Mesenchymal stem cell (in vitro differentiated cells and primary cell): ENCODE measurements at places on chromosomes 6 and 20.

DNA sequence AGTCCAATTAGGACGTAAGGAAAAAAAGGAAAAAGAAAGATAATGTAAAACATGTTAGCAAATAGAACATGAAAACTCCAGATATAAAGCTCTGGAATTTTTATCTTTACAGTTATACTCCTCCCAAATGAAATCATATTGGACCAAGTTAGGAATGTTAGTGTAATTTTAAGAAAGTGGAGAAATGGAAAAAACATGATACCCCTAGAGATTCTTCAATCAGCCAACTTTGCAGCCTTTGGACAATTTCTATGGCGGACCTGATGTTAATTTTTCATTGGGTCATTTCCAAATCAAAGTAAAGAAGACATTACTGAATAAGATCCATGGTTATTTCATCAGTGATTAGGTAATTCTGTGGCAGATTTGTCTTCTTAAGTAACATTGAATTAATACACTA, 748.7 kb downstream of the RFPL4B start:
- no peak for DNase-seq

GRCh38 chr20:1741309-1742048, 83.9 kb upstream of the SIRPG start:
- DNase-seq: no peak

DNA sequence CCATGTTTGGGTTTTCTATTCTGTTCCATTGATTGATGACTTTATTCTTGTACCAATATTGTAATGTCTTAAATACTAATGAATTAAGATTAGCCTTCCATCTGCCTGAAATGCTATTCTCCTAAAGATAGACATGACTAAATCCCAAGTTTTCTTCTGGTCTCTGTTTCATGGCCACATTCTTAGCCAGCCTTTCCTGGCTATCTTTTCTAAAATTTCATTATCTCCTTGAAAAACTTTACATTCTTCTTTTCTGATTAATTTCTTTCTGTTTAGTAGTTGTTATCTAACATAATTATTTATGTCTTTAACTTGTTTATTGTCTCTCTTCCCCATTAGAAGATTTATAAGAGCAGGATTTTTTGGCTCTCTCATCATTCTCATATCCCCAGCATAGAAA, 4.4 kb upstream of the PRIM2 start:
- DNase-seq: no peak

DNA sequence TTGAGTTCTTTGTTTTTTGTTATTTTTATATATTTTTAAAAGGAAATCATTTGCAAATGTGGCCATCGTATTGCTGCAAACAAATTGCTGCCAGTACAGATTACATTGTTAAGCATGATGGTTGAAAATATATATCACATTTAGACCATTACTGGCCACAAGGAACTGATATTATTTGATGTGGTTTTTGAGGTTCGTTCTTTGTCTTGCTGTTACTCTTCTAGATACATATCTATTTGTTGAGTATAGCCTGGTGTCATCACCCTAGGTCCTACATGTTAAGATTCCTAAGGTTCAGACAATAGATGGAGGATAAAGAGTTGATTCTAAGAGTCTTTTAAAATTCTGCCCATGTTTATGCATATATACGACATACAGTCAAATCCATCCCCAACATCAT, 306.0 kb downstream of the FARS2 start:
- DNase-seq: no peak

DNA sequence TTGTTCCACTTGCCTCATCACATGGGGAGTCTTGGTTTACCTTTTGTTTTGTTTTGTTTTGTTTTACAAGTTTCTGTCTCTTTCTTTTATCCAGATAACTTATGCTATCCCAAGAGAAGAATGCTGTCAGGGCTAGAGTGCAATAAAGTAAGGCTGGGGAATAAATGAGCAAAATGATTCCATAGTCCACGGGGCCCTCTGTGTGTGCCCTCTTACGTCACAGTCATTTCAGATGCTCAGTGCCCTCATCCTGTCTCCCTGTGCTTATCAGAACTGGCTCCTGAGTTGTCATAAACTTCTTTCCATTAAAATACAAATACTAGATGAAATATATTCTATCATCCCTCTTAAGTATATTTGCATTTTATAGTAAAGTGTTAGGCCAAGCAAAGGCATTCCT, 30.8 kb upstream of the ENPP1 start:
- DNase-seq: no peak

DNA sequence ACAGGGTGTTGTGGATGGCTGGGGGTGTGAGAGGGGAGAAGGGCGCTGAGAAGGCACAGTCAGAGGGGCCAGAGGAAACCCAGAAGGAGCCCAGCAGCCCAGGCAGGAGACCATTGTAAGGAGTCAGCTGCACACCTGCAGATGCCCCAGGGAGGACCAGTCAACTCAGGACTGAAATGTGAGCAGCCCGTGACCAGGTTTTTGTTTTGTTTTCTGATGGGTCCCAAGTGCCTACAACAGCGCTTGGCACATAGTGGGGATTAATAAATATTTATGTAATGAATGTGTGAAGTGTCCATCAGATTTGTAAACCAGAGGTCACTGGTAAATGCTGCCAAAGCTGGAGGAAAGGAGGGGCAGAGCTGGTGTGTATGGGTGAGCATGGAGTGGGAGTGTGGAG, 30.2 kb downstream of the TRAM2 start:
- DNase-seq: no peak

- no peak for DNase-seq
Observed at GRCh38 chr20:31716818-31717477, 5.7 kb downstream of the BCL2L1 start.

DNA sequence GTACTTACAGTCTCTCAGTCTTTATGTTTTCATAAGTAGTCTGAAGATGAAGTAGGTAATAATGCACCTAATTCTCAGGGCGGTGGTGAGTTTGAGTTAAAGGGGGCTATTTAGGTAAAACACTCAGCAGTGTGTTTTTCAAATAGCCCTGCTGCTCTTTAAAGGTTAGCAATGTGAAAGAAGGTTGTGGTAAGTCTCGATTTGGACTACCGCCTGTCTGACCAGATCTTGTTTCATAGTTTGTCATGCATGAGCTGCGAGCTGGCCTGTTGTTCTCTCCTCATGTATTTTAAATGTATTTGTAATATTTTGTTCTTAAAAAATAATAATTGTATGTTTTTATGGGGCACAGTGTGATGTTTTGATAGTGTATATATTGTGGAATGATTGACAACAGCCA, 340.2 kb downstream of the DHX35 start:
- no peak for DNase-seq

DNA sequence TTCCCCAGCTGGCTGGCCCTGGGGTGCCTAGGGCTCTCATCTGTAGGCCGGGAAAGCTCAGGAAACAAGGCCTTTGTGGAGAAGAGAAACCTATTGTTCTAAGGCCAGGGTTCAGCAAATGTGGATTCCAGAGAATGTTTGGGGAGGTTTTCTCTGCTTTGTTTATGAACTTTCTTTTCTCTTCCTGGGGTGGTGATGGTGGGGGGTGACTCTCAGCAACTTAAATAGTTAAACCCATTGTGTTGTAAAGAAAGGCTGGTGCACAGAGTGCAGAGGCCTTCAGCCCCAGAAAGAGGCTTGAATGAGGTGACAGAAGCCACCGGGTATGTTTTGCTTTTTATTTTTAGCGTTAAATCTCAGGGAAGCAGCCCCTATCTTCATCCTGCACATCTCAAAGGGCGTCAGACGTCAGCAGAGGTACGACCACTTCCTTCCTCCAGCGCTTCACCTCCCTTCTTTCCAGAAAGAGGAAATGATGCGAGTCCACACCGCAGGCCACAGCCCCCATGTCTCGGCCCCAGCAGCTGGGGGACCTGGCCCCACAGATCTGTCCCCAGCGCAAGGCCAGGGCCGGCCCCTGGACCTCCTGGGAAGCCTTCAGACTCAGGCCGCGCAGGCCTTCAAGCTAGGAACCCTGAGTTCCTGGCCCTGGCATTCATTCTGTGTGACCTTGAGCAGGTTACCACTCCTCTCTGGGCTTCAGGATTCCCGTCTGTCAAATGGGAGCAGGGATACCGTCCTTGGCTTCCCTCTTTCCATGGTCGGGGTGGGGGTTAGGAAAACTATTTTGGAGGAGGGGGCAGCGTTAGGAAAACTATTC, 605 bp upstream of the PPP1R16B start:
- no peak for DNase-seq

GRCh38 chr6:169220068-169220964, 33.3 kb downstream of the THBS2 start:
- no peak for DNase-seq

GRCh38 chr6:169323221-169323620, 69.6 kb upstream of the THBS2 start:
- DNase-seq: no peak

DNA sequence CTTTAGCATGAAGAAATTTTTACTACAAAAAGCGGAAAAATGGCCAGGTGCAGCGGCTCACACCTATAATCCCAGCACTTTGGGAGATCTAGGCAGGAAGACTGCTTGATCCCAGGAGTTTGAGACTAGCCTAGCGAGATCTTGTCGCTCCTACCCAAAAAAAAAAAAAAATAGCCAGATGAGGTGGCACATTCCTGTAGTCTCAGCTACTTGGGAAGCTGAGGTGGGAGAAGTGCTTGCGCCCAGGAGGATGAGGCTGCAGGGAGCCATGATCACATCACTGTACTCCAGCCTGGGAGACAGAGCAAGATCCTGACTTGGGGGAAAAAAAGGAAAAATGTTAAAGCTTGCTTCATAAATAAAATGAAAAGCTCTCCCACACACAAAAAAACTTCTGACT, 14.5 kb downstream of the NUDT3 start:
- DNase-seq: no peak

- no peak for DNase-seq
Observed at GRCh38 chr6:13579911-13580310, 5.5 kb downstream of the SIRT5 start.

- DNase-seq: no peak
Observed at GRCh38 chr6:122454673-122455072, 16.9 kb downstream of the SERINC1 start.

- no peak for DNase-seq
Observed at GRCh38 chr20:53195876-53196610, 223.9 kb downstream of the TSHZ2 start.

- DNase-seq: no peak
Observed at GRCh38 chr6:128062882-128063603, 162.2 kb upstream of the THEMIS start.

- peak; percentile 92 for DNase-seq
Observed at GRCh38 chr20:51128198-51128597, 105.3 kb upstream of the KCNG1 start.

- DNase-seq: no peak
Observed at GRCh38 chr6:150575836-150576235, 23.8 kb upstream of the PLEKHG1 start.

- no peak for DNase-seq
Observed at GRCh38 chr6:38801305-38801704, 86.2 kb downstream of the DNAH8 start.

DNA sequence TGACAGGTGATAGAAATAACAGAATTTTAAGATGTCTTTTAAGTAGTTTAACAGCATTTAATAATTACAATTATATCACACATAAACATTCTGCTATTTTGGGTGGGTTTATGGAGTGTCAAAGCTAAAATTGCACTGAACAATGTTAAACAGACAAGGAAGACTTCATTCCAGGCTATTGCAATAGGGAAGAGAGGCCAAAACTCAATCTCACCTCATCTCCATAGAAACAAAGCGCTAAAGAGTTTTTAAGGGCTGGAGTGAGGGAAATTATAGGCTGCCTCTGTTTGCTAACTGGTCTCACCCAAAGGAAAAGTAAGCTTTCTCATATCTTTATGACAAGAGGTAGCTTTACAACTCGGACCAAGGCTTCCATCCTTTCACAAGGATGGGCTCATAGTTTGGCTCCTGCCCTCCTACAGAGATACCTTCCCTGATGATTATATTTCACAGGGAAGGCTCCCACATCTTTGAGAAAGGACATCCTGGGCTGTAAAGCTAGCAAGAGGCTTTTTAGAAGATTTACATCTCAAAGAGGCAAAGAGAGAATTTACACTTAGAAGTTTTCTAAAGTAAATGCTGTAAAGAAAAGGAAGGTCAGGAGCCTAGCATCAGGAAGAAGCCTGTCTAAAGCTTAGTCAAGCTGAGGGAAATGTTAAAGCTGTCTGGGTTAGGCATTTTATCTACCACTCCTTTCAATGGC, 350.2 kb upstream of the IMPG1 start:
- DNase-seq: no peak

GRCh38 chr20:56447227-56447626, 21.2 kb upstream of the RTF2 start:
- no peak for DNase-seq

DNA sequence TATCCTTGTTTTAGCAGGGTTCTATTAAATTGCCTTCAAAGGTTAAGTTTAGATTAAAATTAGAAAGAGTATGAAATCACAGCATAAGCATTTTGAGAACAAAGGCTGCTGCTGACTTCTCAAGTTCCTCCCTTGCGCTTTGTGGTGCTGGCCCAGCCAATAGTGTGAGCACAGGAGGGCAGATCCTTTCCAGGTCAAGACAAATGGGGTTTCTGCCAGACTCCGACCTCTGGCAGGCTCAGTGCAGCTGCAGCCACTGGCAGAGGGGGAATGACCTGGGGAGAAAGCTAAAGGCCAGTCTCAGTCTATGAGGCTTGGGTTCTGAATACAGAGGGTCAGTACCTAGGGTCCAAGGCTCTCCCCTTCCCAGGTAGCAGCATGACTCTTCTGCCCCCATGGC, 27.0 kb downstream of the CLIC5 start:
- DNase-seq: no peak

DNA sequence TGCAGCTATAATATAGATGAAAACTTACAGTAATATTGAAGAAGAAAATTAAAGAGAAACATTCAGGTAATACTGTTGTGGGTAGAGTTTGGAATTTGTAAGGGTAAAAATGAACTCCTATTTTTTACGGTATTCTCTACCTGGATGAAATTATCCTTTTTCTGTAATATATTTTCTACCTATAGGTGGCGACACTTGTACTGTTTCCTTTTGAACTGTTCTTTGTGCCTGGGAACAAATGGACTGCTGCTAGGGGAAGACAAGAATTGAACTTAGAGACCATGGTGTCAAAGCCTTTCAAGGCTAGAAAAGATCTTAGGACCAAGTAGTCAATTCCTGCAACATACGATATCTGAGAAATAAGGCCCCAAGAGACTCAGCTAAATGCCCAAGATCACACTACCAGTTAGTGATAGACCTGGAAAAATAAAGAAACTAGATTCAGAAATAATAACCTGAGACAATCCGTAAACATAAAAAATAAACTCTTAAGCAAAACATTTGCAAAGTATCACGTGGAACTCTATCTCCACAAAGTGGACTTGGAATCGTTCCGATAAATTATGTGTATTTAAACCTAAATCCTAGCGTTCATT, 383.8 kb downstream of the TFAP2A start:
- DNase-seq: peak; percentile 3

DNA sequence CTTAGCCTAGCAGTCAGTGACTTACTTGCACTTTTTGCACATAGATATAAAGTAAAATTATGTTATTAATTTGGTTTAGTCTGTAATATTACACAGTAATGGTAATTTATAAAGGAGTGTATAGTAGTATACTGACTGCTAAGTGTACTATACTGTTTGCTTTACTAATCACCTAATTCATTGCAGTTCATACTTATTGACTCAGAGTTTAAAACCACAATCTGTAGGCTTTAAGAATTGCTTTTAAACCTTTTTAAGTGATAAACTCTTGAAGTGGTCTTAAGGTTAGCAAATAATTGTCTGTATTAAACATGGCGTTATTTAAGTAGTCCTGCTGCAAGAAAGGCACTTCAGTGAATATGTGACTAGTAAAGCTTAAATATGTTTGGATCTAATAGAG, 151.5 kb downstream of the QKI start:
- no peak for DNase-seq
